ENCODE measurements at places on chromosomes 3 and 15.

- peak; percentile 92 for DNase-seq
Observed at GRCh38 chr15:88238618-88239430, 17.7 kb downstream of the NTRK3 start.

GRCh38 chr3:102796804-102797203, 362.0 kb downstream of the ZPLD1 start:
- DNase-seq = no peak

DNA sequence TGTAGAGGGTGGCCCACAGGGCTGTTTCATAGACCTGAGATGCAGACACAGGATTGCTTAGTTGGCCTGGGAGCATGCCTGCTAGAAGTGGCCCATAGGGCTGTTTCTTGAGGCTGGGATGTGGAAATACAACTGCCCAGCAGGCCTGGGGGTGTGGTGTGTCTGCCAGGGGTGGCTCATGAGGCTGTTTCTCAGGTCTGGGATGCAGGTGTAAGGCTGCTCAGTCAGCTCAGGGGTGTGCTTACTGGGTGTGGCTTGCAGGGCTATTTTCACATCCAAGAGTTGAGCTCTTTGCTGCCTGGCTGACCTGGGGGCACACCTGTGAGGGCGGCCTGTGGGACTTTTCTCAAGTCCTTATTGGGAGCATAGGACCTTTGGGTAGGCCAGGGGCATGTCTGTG, 131.3 kb downstream of the DOCK3 start:
- DNase-seq = peak; percentile 68

DNA sequence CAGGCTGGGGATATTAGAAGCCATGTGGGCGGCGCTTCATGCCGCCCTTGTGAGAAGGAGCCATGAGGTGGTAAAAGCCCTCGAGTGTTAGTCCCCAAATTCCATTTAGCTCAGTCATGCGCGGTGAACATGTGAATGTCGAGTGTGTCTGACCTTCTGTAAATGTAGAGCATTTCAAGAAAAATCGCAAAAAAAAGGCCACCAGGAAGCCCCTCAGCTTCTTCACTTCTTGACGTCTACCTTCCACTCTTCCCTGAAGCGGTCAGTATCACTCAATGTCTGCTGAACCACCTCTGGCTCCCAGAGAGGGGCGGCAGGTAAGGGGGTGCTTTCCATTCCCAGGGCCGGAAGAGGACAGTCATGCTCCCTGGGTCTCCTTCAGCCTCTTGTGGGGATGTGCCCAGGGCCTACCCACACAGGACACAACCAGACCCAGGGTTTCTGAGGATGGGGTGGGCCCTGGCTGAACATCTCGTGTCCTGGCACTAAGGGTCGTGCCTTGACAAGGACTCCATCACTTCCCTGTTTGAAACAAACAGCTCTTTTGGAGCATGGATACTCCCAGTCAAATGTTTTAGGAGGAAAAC, 274.9 kb downstream of the FAM43A start:
- no peak for DNase-seq

GRCh38 chr3:123332124-123332641, 116.7 kb downstream of the ADCY5 start:
- peak; percentile 55 for DNase-seq

GRCh38 chr3:139978966-139979365, 44.0 kb downstream of the CLSTN2 start:
- DNase-seq = no peak

All from ELF-1 (cell line).